ENCODE measurements at places on chromosomes 2 and 18.

DNA sequence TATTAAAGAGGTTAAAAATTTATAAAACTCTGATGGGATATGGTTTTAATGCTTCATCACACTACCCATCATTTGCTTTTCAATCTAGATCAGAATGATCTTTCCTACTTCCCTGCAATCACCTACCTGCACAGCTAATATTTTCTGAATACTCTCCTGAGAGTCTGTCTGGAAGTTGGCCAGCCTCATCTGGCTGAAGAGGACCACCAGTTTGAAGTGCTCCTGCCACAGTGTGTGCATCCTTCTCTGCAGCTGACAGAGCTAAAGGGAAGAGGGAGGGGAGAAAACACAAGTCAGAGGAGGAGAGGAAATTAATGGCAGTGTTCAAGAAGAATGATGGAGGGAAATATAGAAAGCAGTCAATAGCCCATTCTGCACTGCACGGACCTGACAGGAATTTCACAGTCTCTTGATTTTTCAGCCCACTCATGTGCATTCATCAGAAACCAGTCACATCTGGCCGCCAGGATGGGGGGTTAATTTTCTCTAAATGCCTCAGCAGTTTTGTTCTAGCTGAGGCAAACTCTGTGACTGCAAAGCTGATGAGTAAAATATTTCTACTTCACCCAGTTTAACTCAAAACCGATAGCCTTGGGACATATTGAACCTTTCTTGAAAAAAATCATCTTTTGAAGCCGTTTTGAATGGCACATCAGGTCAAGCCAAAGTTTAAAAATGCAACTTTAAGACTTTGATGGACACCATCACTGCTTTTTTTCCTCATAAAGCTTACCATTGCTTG, 201.8 kb upstream of the KLHL14 start:
- H3K4me1 ChIP-seq, result no peaks in the 10 kb centered on the region
- no peaks in the 10 kb centered on the region for H3K27me3 ChIP-seq
- H3K4me3 ChIP-seq, result no peak overlapping the region
- H3K27ac ChIP-seq, result no peak overlapping the region

DNA sequence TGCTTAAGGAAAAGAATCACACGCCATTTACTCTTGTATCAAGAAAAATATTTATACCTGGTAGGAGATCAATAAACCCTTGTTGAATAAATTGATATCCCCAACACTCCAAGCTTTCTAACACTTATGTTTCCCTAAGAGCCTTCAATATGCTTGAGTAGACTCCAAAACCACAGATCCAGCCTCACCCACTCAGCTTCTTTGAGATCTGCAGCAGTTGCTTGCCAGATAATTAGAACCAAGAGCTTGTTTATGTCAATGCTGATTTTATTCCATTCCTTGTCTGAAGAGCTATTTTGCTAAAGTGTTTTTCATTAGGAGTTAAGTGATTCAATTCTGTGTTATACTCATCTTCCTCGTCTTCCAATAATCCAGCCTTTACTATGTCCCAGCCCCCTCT, 26.3 kb upstream of the CRIM1 start:
- peak; percentile 68 for DNase-seq
- H3K4me3 ChIP-seq, result no peak overlapping the region
- H3K27me3 ChIP-seq, result no peaks in the 10 kb centered on the region
- H3K4me1 ChIP-seq, result peaks cover 14% of the 10 kb centered on the region
- no peaks in the 10 kb centered on the region for H3K36me3 ChIP-seq

DNA sequence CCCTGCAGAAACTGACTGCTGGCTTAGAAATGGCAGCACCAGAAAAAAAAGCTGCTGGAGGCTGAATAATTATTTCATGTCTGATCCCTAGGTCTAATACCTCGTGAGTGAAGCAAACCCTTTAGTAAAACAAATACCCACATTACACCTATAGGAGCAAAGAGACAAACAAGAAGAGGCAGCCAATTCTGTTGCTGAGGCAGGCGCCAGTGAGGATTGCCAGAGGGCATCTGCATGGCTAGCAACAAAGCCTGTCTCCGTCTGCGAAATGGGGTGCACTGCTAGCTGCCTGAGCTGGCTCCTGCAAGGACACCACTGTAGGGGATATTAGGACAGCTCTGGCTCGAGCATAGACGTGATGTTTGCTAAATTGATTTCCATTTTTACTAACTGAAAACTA, 509.7 kb downstream of the TDRD15 start:
- H3K27ac ChIP-seq, result no peak overlapping the region
- no peaks in the 10 kb centered on the region for H3K36me3 ChIP-seq
- DNase-seq, result no peak
- H3K27me3 ChIP-seq, result no peaks in the 10 kb centered on the region

DNA sequence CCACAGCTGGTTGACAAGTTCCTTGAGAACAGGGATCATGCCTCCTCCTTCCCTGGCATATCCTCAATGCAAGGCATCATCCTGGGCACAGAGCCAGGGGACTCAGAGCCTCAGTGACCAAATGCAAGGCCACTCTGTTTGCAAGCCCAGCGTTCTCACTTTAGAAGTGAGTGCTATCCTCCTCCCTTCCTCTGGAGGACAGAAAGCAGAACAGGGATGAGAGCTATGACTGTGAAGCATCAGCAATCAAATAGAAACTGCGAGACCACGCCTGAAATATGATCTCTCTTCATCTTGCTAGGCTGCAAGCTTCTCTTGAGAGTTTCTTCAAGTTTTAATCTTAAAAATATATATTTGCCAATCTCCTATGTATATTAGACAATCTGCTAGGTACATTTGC, 119.8 kb downstream of the LRATD1 start:
- H3K27me3 ChIP-seq, result no peaks in the 10 kb centered on the region
- H3K4me1 ChIP-seq, result peaks cover 12% of the 10 kb centered on the region
- H3K4me3 ChIP-seq, result no peak overlapping the region
- no peak for DNase-seq
- H3K27ac ChIP-seq, result no peak overlapping the region

DNA sequence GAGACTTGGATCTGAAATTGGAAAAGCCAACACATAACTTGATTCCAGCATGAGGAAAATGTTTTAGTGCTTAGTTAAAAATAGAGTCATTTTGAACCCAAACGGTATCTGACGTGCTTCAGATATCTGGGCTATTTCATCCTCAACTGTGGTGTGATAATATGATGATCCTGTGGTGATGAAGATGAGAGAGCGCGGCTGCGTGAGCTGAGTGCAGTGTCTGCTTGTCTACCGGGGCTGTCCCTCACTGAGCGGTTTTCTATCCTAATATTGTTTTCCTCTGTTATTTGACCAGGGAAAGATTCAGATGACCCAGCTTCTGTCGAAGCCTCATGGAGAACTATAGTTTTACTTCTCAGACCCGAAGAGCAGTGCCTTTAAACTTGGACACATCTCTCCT, 5.8 kb downstream of the TWIST2 start:
- H3K27me3 ChIP-seq, result no peaks in the 10 kb centered on the region
- H3K36me3 ChIP-seq, result peaks cover 7% of the 10 kb centered on the region
- DNase-seq, result no peak
- no peak overlapping the region for H3K27ac ChIP-seq
